ENCODE measurements at places on chromosomes 3 and 15. TPM values are rescaled to one million over a fixed set of nuclear protein-coding genes. Genes with fewer than 3 reads are reported as not detected.

DNA sequence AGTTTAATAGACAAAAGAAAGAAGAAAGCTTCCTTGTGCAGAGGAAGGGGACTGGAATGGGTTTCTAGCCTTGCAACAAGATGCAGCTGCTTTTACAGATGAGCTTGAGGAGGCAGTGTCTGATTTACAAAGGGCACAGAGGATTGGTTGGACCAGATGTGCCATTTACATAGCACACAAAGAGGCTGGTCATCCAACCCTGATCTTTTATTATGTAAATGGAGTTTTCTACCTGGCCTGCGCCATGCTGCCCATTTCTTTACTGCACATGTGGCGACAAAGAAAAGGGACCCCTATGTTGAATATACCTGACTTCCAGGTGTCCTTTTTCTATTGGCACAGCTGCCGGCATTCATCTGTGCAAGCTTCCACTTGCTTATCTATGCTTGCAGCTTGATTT is 409.4 kb upstream of the FRG2C start:
- DNase-seq, result no peak

GRCh38 chr15:70063980-70064379 is 33.7 kb downstream of the TLE3 start:
- DNase-seq, result no peak

Gene SLC12A8
- 0.86 TPM for total RNA-seq

GRCh38 chr15:46946953-46947352 is 770.4 kb upstream of the SEMA6D start:
- DNase-seq, result no peak

DNA sequence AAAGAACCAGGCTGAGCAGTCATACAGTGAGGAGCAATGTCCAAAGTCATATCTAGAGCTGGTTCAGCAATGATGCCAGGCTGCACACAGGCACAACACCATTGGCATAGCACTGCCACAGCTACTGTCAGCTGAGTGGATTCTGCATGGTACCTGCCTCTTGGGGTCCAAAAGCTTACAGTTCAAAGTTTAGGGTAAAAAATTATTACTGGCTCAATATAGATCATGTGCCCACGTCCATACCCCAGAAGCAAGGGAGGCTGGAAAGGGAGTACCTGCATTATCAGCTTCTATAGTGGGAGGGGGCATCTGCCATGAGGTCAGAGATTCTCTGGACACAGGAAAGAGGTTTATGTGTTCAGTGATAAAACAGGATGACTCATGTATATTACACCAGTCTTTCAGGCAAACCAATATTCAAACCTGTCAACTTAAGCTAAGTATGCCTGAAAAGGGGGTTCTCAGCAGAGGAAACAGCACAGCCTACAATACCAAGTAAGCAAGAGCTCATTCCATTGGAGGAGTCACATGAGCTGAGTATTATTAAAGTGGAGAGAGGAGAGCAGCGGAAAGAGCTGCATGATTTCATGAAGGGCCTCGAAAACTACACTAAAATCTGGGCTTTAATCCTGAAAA is 99.0 kb downstream of the ANO10 start:
- no peak for DNase-seq

DNA sequence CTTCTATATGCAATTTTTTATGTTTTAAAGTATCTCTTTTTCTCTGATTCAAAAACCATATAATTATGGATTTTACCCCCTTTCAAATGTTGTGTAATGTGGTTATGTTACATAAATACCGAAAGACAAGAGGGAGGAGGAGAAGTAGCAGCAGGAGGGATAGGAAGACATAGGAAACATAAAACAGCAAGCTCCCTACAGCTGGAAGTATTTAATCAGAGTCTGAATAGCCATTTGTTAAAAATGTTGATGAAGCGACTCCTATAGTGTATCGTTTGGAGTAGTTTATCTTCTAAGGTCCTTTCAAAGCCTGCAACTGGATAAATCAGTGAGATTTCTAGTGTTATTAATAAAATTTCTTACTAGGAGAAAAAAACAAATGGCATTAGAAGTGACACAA is 598.1 kb upstream of the GOLIM4 start:
- no peak for DNase-seq

DNA sequence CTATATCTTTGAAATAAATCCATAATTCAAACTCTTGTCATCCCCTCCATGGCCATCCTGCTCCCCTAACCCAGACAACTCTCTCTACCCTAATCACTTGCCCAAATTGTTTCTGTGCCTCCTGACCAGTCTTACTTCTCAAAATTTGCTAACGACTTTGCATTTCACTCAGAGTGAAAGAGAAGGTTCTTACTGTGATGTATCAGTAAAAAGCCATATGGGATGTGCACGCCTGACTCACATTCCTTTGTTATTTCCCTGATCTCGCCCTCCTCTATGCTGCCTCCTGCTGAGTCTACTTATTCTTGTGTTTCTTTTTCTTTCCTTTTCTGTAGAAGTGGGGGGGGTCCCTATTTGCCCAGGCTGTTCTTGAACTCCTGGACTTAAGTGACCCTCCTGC is 487.2 kb upstream of the FRG2C start:
- no peak for DNase-seq

DNA sequence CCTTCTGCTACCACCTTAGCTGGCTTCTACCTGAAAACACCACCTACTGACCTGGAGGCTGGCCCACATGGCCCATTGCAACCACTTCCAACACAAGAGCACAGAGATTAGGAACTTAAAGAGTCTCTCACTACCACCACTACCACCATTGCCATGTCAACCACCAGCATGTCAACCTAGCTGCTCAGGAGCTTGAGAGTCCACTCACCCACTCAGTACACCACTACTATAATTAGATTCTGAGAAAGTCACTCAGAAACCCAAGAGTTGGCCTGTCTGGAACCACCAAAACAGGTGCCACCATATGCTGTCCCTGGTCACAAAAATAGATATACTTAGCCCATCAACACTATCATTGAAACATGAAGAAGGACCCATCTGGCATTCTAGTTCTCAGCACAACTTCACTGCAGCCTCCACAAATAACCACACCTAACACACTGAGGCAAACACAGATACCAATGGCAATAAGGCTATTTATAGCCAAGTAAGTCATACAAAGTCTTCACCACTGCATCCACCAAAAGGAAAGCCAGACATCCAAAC is 806.7 kb upstream of the EPHA6 start:
- DNase-seq, result no peak

DNA sequence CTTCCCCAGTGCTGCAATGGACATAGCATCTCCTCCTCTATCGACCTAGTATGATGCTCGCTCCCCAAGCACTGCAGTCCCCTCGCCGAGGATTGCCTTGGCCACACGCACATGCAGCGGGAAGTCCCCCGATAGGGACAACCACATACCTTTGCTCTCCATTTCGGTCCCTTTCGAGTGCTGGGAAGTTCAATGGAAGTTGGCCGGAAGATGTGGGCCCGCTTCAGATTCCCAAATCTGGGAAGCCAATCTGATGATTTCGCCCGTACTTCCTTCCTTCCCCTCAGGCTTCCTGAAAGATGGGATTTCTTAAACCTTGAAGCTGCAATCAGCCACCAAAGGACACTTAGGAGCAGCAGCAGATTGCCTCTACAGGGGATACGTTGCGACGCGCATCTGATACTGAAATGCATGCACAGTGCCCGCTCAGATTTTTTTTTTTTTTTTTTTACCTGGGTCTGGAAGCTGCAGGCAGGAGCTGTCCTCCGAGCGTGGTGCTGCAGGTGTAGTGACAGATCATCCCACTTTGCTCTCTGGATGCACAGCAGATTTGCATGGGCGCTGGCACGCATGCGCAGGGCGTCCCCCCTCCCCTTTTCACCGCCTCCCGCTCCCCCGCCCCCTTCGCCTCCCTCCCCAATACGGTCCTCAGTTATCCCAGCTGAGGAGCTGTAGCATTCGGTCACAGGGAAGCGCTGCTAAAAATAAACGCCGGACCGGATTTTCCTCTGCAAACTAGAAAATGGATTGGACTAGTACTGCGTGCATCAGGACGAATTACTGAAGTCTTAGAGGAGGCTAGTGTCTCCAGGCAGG is at the start of gene FGF12:
Gene FGF12 (minus strand): TSS at position 510 of the 816 bp plus-strand sequence.
- DNase-seq, result peak; percentile 5

Gene ARRDC4
- total RNA-seq, result 0.97 TPM

Gene SAMMSON
- not detected for total RNA-seq

GRCh38 chr15:98872774-98873173 is 134.8 kb downstream of the PGPEP1L start:
- no peak for DNase-seq

GRCh38 chr3:61985020-61985419 is 388.3 kb downstream of the FEZF2 start:
- DNase-seq, result peak; percentile 50

- no peak for DNase-seq
Measured at GRCh38 chr3:100374521-100374920, 26.4 kb downstream of the TOMM70 start.

DNA sequence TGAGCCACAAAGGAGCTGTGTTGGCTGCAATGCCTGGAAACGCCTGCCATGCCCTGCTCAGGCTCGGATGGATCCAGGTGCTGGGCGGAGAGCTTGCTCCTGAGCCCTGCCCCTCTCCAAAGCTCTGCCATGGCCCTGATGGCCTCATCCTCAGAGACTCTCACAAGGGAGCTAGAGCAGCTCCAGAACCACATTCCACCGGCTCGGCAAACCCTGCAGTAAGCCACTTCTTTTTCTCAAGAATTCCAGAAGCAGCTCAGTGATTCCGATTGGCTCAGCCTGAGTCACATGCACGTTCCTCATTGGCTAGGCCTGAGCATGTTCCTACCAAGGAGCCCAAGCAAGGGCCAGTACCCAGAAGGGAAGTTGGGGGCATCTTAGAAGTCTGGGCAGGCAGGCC is 24.8 kb downstream of the TPRA1 start:
- DNase-seq, result no peak

GRCh38 chr3:134751831-134752230 is 43.2 kb upstream of the EPHB1 start:
- no peak for DNase-seq

GRCh38 chr3:38549082-38549481 is 52.9 kb downstream of the EXOG start:
- DNase-seq, result no peak

Gene ACKR2
- total RNA-seq, result not detected

Gene AMOTL2
- 145 TPM for total RNA-seq

DNA sequence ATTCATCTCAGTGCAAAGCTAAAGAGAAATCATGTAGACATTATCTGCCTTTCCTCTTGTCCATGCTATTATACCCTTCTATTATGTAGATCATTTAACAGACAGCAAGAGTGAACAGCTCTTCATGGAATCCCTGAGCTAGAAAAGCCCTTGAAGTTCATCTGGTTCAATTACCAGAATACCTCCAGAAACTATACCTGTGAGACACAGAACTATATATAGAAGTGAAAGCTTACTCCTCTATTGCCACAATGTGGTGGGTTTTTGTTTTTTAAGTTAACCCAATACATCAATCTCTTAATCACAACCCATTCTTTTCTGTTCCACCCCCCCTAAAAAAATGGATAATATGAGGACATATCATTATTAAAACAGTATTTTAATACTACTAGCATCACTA is 347.7 kb downstream of the PLCL2 start:
- DNase-seq, result no peak

DNA sequence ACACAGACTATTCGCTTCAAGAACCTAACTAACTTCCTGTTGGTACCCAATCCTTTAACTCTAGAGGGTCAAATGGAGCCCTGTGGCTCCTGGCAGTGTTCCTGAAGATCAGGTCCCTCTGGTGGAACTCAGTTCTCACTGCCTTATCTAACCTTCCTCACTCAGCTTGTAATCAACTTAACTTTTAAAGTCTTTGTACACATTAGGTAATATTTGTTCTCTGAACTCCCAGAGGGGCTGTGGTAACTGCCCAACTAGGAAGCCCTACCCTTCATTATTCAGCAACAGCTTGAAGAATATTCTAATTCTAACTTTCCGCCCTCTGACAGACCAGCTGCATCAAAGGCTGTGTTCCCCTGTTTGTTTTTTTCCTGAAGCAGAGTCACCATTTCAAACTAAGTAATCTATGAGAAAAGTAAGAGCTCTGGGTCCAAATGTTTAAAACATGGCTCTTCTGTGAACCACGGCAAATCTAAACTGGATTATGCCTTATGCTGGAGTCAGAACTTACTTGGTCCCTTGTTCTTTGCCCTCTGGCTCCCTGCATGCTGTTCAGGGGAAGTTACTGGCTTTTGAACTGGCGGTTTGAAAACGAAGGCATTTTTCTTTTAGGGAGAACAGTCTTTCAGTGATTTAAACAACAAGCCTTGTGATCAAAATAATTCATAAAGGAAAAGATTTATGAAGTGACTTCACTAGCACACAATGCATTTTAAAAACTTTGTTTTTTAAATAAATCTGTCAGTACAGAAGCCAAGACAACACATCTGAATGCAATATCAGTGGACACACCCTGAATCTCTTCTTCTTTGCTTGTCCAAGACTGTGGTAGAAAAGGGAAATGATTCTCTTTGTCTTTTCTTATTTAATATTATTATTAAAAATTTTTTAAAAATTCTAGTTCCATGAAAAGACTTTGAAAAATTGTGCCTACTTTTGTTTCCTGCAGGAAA is 365.6 kb downstream of the TIGIT start:
- peak; percentile 51 for DNase-seq

DNA sequence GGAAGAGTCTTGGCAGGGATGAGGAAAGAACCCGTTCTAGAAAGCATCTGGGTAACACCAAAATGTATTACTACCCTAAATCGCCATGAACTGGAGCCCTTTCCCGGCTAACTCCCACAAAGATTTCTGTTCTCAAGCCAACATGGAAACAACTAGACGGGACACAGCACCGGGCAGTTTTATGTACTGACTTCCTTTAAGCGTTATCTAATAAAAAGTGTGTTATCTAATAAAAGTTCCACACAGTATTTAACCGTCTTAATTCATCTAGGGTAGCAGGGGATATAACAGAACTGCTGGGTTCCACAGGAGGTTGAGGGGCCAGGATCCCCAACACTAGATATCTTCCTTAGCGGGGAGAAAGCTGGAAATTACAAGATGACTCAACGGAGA is 347 bp upstream of the C3orf62 start:
- no peak for DNase-seq

DNA sequence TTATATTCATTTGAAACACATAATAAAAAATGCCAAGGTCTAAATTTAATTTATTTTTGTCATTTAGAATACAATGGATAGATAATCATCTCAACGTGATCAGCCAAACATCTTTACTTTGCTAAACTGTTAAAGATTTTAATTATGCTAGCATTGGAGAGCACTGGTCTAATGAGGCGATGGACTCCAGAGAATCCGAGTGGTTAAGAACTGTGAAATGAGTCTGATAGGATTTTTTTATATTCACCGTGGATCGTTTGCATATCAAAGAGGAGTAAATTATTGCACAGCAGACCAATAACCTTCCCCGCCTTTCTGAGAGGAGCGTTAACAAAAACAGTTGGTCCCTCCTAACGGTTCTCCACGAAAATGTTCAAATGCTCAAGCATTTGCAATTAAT is 540.8 kb downstream of the FOXP1 start:
- DNase-seq, result no peak

Gene SYNPR
- not detected for total RNA-seq

GRCh38 chr3:27880969-27881892 is 159.1 kb upstream of the EOMES start:
- DNase-seq, result no peak

Gene ROPN1
- total RNA-seq, result not detected
